Left lung (tissue), 14 donors: ENCODE measurements at places on chromosomes 11 and 22. TPM values are rescaled to one million over a fixed set of nuclear protein-coding genes. Genes with fewer than 3 reads are reported as not detected.
A peak's percentile ranks its signal among the peaks of the same experiment; 100 is the strongest.

DNA sequence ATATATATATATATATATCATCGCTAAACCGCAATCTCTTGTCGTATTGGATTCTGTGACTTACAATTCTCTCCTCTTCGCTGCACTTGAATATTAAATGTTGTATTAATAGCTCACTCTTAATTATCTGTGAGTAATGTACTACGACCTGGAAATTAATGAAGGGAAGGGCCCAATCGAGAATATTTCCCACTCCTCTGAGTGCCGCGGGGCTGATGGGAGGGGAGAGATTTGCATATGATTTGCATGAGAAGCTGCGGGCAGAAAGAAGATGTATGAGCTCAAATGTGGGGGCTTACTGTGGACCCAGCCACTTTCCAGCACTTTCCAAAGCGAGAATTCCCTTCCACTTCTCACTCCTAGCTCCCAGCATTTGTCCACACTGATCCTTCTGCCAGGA, 141.2 kb downstream of the MN1 start:
- no peaks in the 10 kb centered on the region for H3K27me3 ChIP-seq
- H3K36me3 ChIP-seq, result no peaks in the 10 kb centered on the region
- no peak for DNase-seq
- no peaks in the 10 kb centered on the region for H3K4me1 ChIP-seq
- H3K27ac ChIP-seq, result no peak overlapping the region
- no peak overlapping the region for H3K4me3 ChIP-seq

- no peak for DNase-seq
- H3K36me3 ChIP-seq, result peaks cover 8% of the 10 kb centered on the region
- no peak overlapping the region for H3K4me3 ChIP-seq
- peaks cover 70% of the 10 kb centered on the region for H3K4me1 ChIP-seq
- H3K27ac ChIP-seq, result peak overlapping the region; percentile 56
- no peaks in the 10 kb centered on the region for H3K27me3 ChIP-seq
Observed at GRCh38 chr11:118227865-118228785, 3.3 kb upstream of the JAML start.

DNA sequence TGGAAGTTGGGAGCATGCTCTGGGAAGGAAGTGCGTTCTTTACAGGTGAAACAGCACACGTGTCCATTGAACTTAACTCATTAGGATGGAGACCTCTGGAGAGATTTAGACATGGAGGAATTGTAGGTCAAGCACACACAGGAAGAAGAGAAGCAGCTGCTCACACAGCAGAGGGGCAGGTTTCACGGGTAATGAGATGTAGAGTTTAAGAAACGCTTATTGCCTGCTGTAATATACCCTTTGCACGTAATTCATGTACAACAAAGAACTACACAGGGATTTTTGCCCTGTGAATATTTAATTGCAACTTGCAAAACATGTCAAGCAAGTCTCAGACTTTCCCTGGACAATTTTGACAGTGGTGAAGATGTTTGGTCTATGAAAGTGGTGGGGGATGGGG, 508.0 kb downstream of the OPCML start:
- no peak overlapping the region for H3K27ac ChIP-seq
- H3K36me3 ChIP-seq, result no peaks in the 10 kb centered on the region
- no peaks in the 10 kb centered on the region for H3K27me3 ChIP-seq
- no peaks in the 10 kb centered on the region for H3K4me1 ChIP-seq
- DNase-seq, result no peak
- H3K4me3 ChIP-seq, result no peak overlapping the region

GRCh38 chr11:130127509-130127908, 32.1 kb upstream of the ST14 start:
- no peaks in the 10 kb centered on the region for H3K27me3 ChIP-seq
- H3K36me3 ChIP-seq, result peaks cover 5% of the 10 kb centered on the region
- no peak for DNase-seq

DNA sequence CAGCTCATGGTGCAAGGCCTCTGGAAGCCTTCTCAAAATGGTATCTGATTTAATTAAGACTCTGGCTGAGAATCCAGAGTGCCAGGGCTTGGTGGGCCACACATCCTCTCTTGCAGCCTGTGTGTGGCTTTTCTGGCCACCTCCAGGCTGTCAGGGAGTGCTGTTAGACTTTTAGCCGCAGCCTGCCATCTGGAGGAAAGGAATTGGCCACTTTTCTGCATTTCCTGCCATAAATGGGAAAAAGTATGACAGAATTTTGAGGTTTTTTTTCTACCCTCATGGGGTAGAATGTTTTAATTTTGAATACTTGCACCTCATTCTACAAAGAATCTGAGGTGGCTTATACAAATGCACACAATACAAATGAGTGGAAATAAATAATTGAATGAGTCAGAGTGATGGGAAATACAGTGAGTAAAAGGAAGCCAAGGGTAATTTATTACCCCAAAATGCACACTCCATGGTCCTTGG, 218.4 kb downstream of the ADAMTS15 start:
- no peak overlapping the region for H3K4me3 ChIP-seq
- no peaks in the 10 kb centered on the region for H3K27me3 ChIP-seq
- H3K27ac ChIP-seq, result no peak overlapping the region
- no peaks in the 10 kb centered on the region for H3K4me1 ChIP-seq
- H3K36me3 ChIP-seq, result no peaks in the 10 kb centered on the region

GRCh38 chr11:34124885-34125668, 19.6 kb downstream of the NAT10 start:
- DNase-seq, result no peak
- H3K36me3 ChIP-seq, result no peaks in the 10 kb centered on the region
- H3K27me3 ChIP-seq, result no peaks in the 10 kb centered on the region
- H3K4me1 ChIP-seq, result no peaks in the 10 kb centered on the region
- H3K4me3 ChIP-seq, result no peak overlapping the region
- no peak overlapping the region for H3K27ac ChIP-seq

GRCh38 chr11:65184146-65184545, 2.4 kb downstream of the CAPN1 start:
- peaks cover 59% of the 10 kb centered on the region for H3K36me3 ChIP-seq
- DNase-seq, result no peak
- no peak overlapping the region for H3K4me3 ChIP-seq
- H3K27me3 ChIP-seq, result no peaks in the 10 kb centered on the region

DNA sequence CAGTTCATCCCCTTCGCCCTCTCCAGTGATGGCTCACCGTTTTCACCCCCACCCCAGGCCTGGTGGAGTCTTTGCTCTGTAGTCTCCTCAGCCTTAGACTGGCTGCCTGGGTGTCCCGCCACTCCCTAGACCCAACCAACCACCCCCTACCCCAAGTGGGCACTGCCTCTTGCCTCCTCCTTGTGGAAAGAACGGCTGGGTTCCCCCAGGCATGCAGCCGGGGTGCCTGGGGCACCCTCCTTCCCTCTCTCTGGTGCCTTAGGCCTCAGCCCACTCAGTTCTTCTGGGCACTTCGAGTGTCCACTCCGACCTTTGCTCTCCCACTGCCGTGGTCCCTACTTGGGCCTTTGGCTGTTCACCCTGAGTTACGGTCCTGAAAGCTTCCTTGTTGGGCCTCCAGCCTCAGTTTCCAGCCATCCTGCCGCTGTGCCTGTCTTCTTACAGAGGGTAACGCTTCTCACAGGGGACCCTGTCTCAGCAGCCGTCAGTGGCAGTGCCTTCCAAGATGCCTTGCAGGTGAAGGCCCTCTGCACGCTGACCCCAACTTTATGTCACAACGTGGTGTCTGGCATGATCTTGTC, 3.1 kb downstream of the GRIK4 start:
- DNase-seq, result no peak
- H3K36me3 ChIP-seq, result no peaks in the 10 kb centered on the region
- no peak overlapping the region for H3K27ac ChIP-seq
- H3K4me3 ChIP-seq, result no peak overlapping the region
- H3K27me3 ChIP-seq, result peaks cover 94% of the 10 kb centered on the region

DNA sequence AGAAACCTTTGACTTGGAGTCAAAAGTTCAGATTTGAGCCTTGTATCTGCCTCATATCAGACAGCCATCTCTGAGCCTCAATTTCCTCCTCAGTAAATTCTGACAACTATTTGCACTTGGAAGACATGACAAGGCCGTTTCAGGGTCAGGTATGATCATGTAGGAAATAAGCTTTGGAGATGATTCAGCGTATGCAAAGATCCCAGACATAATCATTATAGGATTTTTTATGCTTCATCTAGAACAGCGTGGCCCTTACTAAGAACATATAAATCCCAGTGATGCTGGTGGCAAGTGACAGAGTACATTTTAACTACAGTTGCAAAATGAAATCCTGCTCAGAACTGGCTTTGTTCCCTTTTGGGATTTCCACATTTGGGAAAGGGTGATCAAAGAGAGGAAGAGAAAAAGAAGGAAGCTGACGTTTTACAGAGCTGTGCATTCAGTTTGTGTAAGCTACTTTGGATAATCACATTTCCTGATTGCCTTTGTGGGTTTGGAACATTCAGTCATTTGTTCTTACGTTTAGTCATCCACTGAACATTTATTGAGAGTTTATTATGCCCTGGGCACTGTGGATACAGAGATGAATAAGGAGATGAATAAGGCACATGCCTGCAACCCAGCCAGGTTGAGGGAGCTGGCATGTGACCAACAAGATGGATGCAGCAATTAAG, 81.9 kb upstream of the HEPHL1 start:
- no peaks in the 10 kb centered on the region for H3K27me3 ChIP-seq
- H3K36me3 ChIP-seq, result no peaks in the 10 kb centered on the region
- no peaks in the 10 kb centered on the region for H3K4me1 ChIP-seq
- no peak overlapping the region for H3K4me3 ChIP-seq
- H3K27ac ChIP-seq, result no peak overlapping the region

DNA sequence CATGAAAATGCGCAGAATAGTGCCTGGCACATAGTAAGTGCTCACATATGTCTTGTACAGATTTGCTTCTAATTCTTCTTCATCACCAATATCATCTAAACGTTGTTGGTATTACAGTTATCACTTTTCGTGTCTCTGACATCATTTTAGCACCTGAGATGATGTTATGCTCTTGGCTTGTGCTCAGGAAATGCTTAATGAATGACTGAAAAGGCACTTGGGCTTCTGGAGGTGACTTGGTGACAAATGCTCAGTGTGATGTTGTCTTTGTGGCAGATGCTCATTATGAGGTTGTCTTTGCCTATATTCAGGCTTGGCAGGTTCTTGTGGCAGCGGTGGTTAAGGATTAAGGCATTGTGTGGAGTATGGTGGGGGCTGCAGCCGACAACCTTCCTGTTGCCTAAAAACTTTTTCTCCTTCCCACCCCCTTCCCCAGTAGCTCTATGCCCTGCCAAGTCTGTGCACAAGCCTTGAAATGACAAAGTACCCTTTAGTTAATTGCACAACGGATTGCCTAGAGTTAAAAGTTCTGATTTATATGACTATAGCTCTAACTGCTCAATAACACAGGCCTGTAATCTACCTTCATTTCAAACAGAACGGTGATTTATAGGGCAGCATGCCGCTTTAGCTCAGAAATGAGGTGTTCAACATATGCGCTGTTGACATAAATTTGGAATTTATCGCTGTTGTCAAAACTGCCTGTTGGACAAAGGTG, 82.5 kb downstream of the ZBTB16 start:
- H3K27ac ChIP-seq, result no peak overlapping the region
- H3K4me1 ChIP-seq, result peaks cover 22% of the 10 kb centered on the region
- no peak for DNase-seq
- peaks cover 5% of the 10 kb centered on the region for H3K36me3 ChIP-seq
- no peaks in the 10 kb centered on the region for H3K27me3 ChIP-seq

- H3K27me3 ChIP-seq, result peaks cover 41% of the 10 kb centered on the region
- H3K27ac ChIP-seq, result no peak overlapping the region
- no peaks in the 10 kb centered on the region for H3K36me3 ChIP-seq
- no peak overlapping the region for H3K4me3 ChIP-seq
- H3K4me1 ChIP-seq, result no peaks in the 10 kb centered on the region
- DNase-seq, result no peak
Observed at GRCh38 chr11:3341298-3341697, 37.6 kb downstream of the ZNF195 start.

DNA sequence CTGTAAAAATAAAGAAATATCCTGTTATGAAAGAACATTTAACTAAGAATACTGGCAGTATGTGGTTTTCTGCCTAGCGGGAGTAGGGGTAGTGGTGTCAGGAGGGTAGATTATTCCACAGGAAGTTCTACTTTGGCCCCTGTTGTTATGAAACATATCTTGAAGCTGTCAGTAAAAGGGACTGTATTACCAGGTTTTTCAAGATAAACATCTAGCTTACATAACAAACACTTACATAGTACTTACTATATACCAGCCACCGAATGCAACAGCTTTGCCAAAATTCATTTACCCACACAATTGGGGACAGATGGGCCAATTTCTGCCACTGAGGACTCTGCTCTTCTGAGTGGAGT, 3.7 kb downstream of the TMEM123 start:
- H3K27me3 ChIP-seq, result no peaks in the 10 kb centered on the region
- H3K4me3 ChIP-seq, result no peak overlapping the region
- H3K27ac ChIP-seq, result no peak overlapping the region
- DNase-seq, result no peak

GRCh38 chr11:23611726-23612125, 751.5 kb upstream of the CCDC179 start:
- no peak overlapping the region for H3K4me3 ChIP-seq
- DNase-seq, result no peak

DNA sequence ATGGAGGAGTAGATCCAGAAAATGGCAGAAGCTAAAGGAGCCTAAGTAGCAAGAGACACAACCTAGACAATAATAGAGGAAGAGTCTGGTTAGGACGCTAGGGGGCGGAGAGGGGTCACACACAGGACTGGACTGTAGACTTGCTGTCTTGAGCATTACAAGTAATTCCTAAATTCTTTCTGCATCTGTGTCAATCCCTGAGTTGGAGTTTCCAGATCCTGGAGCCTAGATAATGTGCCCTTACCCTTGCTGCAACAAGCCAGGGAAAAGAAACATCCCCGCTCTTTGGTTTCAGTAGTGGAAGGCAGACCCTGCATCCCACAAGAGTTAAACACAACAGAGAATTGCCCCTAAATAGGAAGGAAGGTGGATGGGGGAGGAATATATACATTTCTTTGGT, 14.9 kb upstream of the CCDC73 start:
- H3K4me1 ChIP-seq, result no peaks in the 10 kb centered on the region
- H3K36me3 ChIP-seq, result no peaks in the 10 kb centered on the region
- H3K4me3 ChIP-seq, result no peak overlapping the region
- no peak overlapping the region for H3K27ac ChIP-seq

- H3K4me1 ChIP-seq, result no peaks in the 10 kb centered on the region
- DNase-seq, result no peak
- no peaks in the 10 kb centered on the region for H3K36me3 ChIP-seq
- no peak overlapping the region for H3K27ac ChIP-seq
- no peaks in the 10 kb centered on the region for H3K27me3 ChIP-seq
Observed at GRCh38 chr22:50432131-50432876, 42.5 kb downstream of the SBF1 start.

- no peak overlapping the region for H3K4me3 ChIP-seq
- DNase-seq, result peak; percentile 42
- H3K27ac ChIP-seq, result no peak overlapping the region
Observed at GRCh38 chr11:133134314-133135173, 397.8 kb downstream of the OPCML start.

GRCh38 chr11:87038235-87038977, 672 bp downstream of the TMEM135 start:
- peak overlapping the region; percentile 84 for H3K27ac ChIP-seq
- peaks cover 5% of the 10 kb centered on the region for H3K36me3 ChIP-seq
- no peak for DNase-seq
- peaks cover 38% of the 10 kb centered on the region for H3K4me1 ChIP-seq
- H3K4me3 ChIP-seq, result peak overlapping the region; percentile 75

The OR52A1 gene
- polyA plus RNA-seq, result 0.03 TPM

The NCAM1 gene
- polyA plus RNA-seq, result 43.3 TPM

The PLCB3 gene
- polyA plus RNA-seq, result 19.4 TPM

The DKK3 gene
- 177 TPM for polyA plus RNA-seq

The OR8D4 gene
- polyA plus RNA-seq, result not detected

The ARHGAP20 gene
- 47.8 TPM for polyA plus RNA-seq

The SMTN gene
- polyA plus RNA-seq, result 74.2 TPM

The INPP5J gene
- 4.1 TPM for polyA plus RNA-seq

The OLFML1 gene
- 44.5 TPM for polyA plus RNA-seq

The SERPING1 gene
- polyA plus RNA-seq, result 174 TPM

The NCF4 gene
- 3.7 TPM for polyA plus RNA-seq

The HORMAD2 gene
- 0.20 TPM for polyA plus RNA-seq

The RNF26 gene
- polyA plus RNA-seq, result 37.0 TPM
